ENCODE measurements at places on chromosomes 12 and 14. TPM values are rescaled to one million over a fixed set of nuclear protein-coding genes. Genes with fewer than 3 reads are reported as not detected.

Gene SPTB
- 4.1 TPM for polyA plus RNA-seq

Gene KRT82
- polyA plus RNA-seq, result not detected

Gene SERPINA12
- not detected for polyA plus RNA-seq

Gene PDE3A
- polyA plus RNA-seq, result 6.4 TPM

Gene LBHD2
- polyA plus RNA-seq, result not detected

Gene NPFF
- 1.1 TPM for polyA plus RNA-seq

Gene MGAT4C
- polyA plus RNA-seq, result 2.7 TPM

Gene CHGA
- 3.2 TPM for polyA plus RNA-seq

Gene CDCA3
- polyA plus RNA-seq, result 29.5 TPM

Gene IAPP
- polyA plus RNA-seq, result not detected

Gene KERA
- polyA plus RNA-seq, result 0.14 TPM

Gene CIROP
- polyA plus RNA-seq, result not detected

Gene CYP27B1
- 1.3 TPM for polyA plus RNA-seq

Gene SFSWAP
- 49.5 TPM for polyA plus RNA-seq

Gene KIF26A
- polyA plus RNA-seq, result 16.8 TPM

Gene KRT81
- not detected for polyA plus RNA-seq

Gene ITGB7
- 2.8 TPM for polyA plus RNA-seq

Gene OR4E2
- polyA plus RNA-seq, result not detected

Gene TEX52
- 1.9 TPM for polyA plus RNA-seq
